Activated naive CD4-positive, alpha-beta T cell treated with anti-CD3 and anti-CD28 coated beads for 36 hours (primary cell): ENCODE measurements at places on chromosomes 11 and 22. TPM values are rescaled to one million over a fixed set of nuclear protein-coding genes. Genes with fewer than 3 reads are reported as not detected.
A peak's percentile ranks its signal among the peaks of the same experiment; 100 is the strongest.

DNA sequence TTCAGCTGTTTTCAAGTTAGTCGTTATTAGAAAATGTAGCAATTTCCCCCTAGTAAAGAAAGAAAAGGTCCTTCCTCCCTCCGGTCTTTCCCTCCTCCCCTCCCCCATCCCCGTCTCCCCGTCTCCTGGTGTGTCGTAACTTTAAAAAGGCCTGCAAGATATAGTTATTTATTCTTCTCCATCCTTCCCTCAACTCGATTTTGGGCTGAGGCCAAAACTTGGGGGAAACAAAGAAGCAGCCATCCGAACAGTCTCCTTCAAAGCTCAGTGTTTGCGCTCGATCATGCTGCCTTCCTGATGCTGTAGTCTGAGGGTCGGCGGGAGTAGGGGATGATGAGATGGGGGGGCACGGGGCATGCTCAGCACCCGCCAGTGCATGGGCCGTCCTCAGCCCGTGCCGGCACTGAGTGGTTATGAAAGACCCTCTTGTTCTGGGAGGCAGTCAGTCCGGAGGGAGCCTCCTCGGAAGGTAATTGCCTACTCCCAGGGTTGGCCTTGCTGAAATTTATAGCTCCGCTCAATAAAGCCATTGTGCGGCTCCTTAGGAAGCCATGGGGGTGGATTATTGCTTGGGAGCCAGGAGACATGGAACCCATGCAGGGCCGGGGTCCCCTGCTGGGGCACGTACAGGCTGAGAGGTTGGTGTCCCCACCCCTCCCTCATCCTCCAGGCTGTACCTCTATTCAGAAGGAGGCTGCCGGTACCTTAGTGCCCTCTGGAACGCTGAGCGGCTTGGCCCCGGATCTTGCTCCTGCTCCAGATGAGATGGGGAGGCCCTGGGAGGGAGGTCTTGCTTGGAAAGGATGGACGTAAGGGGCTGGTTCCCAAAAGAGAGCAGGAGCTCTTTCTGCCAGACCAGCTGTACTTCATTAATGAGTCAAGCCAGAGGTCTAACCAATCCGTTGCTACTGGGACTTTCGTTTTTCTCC lies 212.7 kb upstream of the CADM1 start:
- H3K36me3 ChIP-seq: no peaks in the 10 kb centered on the region
- H3K4me1 ChIP-seq: no peaks in the 10 kb centered on the region
- no peak for DNase-seq
- no peak overlapping the region for H3K4me3 ChIP-seq

DNA sequence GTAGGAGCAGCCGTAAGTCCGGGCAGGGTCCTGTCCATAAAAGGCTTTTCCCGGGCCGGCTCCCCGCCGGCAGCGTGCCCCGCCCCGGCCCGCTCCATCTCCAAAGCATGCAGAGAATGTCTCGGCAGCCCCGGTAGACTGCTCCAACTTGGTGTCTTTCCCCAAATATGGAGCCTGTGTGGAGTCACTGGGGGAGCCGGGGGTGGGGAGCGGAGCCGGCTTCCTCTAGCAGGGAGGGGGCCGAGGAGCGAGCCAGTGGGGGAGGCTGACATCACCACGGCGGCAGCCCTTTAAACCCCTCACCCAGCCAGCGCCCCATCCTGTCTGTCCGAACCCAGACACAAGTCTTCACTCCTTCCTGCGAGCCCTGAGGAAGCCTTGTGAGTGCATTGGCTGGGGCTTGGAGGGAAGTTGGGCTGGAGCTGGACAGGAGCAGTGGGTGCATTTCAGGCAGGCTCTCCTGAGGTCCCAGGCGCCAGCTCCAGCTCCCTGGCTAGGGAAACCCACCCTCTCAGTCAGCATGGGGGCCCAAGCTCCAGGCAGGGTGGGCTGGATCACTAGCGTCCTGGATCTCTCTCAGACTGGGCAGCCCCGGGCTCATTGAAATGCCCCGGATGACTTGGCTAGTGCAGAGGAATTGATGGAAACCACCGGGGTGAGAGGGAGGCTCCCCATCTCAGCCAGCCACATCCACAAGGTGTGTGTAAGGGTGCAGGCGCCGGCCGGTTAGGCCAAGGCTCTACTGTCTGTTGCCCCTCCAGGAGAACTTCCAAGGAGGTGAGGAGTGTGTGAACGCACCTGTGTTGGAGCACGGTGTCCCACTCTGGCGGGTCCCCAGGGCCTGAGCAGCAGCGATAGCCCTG lies at the start of gene TAGLN:
Gene TAGLN (plus strand): TSS at position 318 of the 863 bp plus-strand sequence. CDS start 3,644 bp downstream, outside the sequence.
- H3K4me3 ChIP-seq: no peak within 1 kb of the TSS
- H3K27me3 ChIP-seq: no peaks in the 10 kb centered on the region
- H3K36me3 ChIP-seq: peaks cover 4% of the 10 kb centered on the region
- no peaks in the 10 kb centered on the region for H3K4me1 ChIP-seq
- no peak within 1 kb of the TSS for H3K27ac ChIP-seq

DNA sequence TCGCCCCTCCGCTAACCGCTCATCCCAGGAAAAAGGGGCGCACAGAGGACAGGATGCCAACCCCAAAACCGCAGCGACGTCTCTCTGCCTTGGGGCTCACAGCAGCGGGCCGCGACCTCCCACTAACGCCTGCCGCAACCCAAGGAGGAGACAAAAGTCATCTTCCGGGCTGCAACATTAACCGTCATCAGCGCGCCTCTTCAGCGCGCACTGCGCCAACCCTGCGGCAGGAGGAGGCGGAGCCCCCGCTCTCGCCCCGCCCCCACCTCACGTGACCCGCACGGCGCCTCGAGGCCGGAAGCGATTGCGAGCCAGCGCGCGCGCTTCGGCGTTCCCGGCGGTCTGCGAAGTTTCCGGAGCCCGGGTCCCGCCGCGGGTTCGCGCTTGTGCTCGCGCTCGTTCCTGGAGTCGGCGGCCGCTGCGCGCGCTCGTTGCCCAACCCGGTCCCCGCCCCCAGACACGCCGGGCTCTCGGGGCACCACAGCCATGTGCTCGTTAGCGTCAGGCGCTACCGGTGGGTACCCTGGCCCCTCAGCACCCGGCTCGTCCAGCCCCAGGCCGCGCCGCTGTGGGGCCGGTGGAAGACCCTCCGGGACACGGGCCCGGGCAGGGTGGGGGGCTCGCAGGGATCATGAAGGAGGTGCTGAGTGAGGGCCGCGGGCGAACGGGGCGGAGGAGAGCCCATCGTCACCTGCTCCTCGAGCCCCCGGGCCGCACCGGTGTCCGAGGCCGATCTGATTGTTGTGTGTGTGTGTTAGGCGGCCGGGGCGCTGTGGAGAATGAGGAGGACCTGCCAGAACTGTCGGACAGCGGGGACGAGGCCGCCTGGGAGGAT lies at the start of gene PRMT3:
Gene PRMT3 (plus strand): TSS at position 456 of the 835 bp plus-strand sequence. CDS start 31 bp downstream, at position 487.
- peak within 1 kb of the TSS; percentile 99 for H3K27ac ChIP-seq
- DNase-seq: peak; percentile 96
- no peaks in the 10 kb centered on the region for H3K27me3 ChIP-seq
- H3K4me3 ChIP-seq: peak within 1 kb of the TSS; percentile 96
- H3K36me3 ChIP-seq: peaks cover 15% of the 10 kb centered on the region

GRCh38 chr11:74473382-74474173 lies 6.2 kb upstream of the KCNE3 start:
- H3K4me1 ChIP-seq: peaks cover 6% of the 10 kb centered on the region
- no peaks in the 10 kb centered on the region for H3K36me3 ChIP-seq
- peaks cover under 1% of the 10 kb centered on the region for H3K27me3 ChIP-seq

Gene PKDREJ
- not detected for total RNA-seq

Gene OR11H1
- not detected for total RNA-seq

Gene RIC3
- 6.8 TPM for total RNA-seq

Gene SYT8
- not detected for total RNA-seq
